ENCODE measurements at places on chromosomes 4 and X.

GRCh38 chr4:174444390-174444789 lies 77.9 kb downstream of the HPGD start:
- DNase-seq: no peak

GRCh38 chrX:50927127-50927526 lies 16.6 kb downstream of the BMP15 start:
- DNase-seq: no peak

- no peak for DNase-seq
Observed at GRCh38 chr4:136927172-136927571, 605.1 kb downstream of the PCDH18 start.

GRCh38 chr4:175277816-175278215 lies 359.7 kb downstream of the ADAM29 start:
- no peak for DNase-seq

GRCh38 chrX:8907688-8908087 lies 106.5 kb upstream of the FAM9A start:
- DNase-seq: no peak

- no peak for DNase-seq
Observed at GRCh38 chr4:6453688-6453990, 18.8 kb downstream of the PPP2R2C start.

DNA sequence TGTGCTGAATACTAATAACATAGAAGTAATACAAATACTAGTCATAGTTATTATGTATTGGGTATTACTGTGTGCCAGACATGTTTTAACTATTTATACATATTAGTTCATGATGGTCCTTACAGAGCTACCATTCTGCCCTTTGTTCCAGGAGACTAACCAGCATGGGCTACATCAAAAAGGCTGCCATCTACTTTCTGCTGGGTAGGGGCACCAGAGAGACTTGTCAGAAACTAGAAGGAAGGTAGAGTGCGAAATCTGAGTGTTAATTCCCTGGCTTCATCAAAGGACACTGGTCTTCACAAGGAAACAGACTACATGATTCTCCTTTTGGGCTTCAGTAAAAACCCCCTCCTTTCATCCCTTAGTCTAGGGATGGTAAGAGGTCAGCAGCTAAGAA lies 347.8 kb downstream of the GBA3 start:
- no peak for DNase-seq

- no peak for DNase-seq
Observed at GRCh38 chr4:83947125-83947829, 411.4 kb downstream of the GPAT3 start.

- no peak for DNase-seq
Observed at GRCh38 chrX:49287665-49288064, 15.8 kb upstream of the GAGE10 start.

GRCh38 chr4:157992038-157992705 lies 180.7 kb downstream of the GASK1B start:
- DNase-seq: no peak

DNA sequence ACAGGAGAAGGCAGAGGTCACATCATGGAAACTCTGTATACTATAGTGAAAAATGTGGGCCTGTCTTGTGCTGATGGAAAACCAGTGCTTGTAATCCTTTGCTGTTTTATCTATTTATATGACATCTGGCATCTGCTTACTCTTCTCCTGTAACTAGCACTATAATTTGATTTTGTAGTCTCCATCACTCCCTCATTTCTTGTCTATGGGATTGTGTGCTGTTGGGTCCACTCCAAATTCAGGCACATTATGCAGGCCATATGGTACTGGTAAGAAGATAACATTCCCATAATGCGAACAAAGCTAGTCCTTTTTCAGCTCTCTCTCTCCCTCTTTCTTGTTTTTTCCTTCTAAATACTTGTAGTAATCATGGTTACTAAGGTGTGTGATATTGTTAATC lies 581.2 kb upstream of the IGFBP7 start:
- DNase-seq: no peak

GRCh38 chr4:95572304-95572991 lies 23.7 kb upstream of the UNC5C start:
- no peak for DNase-seq

- DNase-seq: no peak
Observed at GRCh38 chr4:128775916-128776315, 33.6 kb upstream of the JADE1 start.

- DNase-seq: no peak
Observed at GRCh38 chrX:43481576-43481975, 174.5 kb upstream of the MAOA start.

DNA sequence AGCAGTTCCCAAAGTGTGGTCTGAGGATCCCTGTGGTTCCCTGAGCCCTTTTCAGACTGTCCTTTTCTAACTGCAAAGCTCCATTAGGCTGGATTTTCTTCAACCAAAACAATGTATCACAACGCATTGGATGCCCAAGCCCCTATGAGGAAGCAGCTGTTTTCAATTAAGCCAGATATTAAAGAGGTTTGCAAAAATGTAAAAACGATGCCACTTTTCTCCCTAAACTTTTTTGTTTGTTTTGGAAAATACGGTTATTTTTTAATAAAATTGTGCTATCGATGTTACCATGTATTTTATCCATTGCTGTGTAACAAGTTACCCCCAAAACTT lies 170.4 kb upstream of the BCOR start:
- DNase-seq: no peak

- DNase-seq: no peak
Observed at GRCh38 chr4:12993923-12994322, 490.2 kb downstream of the RAB28 start.

GRCh38 chrX:13750204-13750603 lies 15.7 kb downstream of the OFD1 start:
- no peak for DNase-seq

DNA sequence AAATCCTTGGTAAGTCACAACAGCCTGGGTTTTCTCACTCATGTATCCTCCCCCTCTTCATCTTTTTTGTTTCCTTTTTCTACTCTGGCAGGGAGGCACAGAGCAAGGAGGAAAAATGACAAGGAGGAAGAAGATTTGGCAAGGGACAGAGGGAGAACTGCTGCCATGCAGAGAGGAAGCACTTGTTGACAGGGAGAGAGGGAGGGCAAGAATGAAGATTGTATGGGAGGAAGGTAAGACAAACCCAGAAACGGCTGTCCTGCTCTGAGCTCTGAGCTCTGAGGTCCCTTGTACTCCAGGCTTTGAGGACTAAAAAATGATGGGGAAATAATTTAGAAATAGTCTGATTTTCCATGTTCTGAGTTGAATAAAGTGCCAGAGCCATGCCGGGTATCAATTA lies 123.9 kb downstream of the DCHS2 start:
- DNase-seq: no peak

DNA sequence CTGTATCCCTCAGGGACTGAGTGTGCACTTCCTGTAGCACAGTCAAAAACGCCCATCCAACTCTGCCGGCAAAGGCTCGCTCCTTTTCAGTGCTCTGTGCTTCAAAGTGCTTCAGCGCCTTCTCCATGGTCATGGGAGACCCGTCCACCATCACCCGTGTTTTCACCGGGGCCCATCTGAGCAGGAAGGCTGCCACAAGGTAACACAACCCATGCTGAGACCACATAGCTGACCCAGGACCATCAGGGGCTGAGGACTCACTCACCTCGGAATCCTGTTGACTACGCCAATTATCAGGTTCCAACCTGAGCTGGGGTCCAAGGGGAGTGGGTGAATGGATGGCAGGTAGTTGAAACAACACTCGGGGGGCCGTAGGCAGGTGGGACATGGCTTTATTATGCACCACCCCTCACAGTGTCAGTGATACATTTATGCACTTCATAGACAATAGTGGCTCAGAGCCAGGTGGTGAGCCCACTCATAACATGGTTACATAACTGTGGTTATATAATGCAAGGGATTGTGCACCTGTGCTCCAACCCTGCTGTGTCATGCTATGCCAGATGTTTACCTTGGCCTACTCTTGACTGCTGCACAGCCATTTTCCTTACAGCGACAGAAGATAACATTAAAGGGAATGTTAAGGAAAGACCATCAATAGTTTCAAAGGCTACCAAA lies 227.8 kb downstream of the ADGRL3 start:
- DNase-seq: no peak

- no peak for DNase-seq
Observed at GRCh38 chr4:127648061-127648460, 15.3 kb downstream of the INTU start.

GRCh38 chr4:86596807-86597206 lies 2.7 kb downstream of the PTPN13 start:
- DNase-seq: no peak

- no peak for DNase-seq
Observed at GRCh38 chr4:99677161-99677560, 19.5 kb upstream of the C4orf54 start.

GRCh38 chrX:118528071-118528737 lies 32.6 kb downstream of the DOCK11 start:
- peak; percentile 36 for DNase-seq

- no peak for DNase-seq
Observed at GRCh38 chrX:15382813-15383212, 1.4 kb downstream of the VEGFD start.

- DNase-seq: no peak
Observed at GRCh38 chr4:37663552-37663951, 22.6 kb downstream of the RELL1 start.

- DNase-seq: no peak
Observed at GRCh38 chr4:165359506-165359905, 19.3 kb upstream of the CPE start.

DNA sequence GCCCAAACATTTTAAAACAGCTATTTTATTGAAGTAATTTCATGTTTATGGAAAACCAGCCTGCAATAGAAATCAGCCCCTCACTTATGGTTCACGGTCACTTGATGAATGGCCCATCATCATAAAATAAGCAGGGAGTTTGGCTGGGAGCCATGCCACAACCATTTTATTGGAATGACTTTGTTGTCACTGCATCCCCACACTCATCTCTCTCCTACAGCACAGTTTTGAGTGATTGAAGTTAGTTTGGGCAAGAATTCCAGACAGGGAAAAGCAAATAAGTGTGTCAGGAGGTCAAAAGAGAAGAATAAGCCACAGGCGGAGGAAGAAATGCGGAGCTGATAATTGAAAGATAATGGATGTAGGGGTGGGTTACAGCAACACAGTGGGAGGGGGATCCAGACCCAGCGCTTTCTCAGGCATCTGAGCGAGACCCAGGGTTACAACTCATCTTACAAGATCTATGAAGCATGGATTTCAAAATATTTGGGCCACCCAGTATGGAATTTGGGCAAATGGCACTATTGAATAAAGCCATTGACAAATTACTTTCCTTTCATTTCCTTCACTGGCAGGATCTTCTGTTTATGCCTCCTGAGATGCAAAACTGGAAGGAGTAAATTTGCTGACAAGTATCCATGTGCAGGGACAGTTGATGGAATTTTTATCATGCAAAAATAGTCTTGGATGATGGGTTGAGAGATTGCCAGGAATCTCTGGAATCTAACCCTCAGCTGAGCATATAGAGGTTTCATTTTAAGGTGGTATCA lies 100.8 kb downstream of the SHROOM3 start:
- no peak for DNase-seq

- DNase-seq: no peak
Observed at GRCh38 chr4:181998398-181999295, 244.6 kb upstream of the TENM3 start.

DNA sequence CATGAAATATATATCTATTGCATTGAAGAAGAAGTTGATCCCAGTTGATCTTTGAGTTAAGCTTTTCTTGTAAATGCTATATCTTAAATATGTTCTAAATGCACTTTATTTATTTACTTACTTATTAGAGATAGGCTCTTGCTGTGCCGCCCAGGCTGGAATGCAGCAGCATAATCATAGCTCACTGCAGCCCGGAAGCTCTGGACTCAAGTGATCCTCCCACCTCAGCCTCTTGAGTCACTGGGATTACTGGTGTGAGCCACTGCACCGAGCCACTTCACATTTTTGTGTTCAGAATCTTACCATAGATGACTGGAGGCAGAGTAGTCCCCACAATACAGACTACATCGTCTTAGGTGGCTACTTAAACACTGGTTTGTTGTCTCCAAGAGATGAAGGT lies 324.3 kb upstream of the SLIT2 start:
- DNase-seq: no peak

DNA sequence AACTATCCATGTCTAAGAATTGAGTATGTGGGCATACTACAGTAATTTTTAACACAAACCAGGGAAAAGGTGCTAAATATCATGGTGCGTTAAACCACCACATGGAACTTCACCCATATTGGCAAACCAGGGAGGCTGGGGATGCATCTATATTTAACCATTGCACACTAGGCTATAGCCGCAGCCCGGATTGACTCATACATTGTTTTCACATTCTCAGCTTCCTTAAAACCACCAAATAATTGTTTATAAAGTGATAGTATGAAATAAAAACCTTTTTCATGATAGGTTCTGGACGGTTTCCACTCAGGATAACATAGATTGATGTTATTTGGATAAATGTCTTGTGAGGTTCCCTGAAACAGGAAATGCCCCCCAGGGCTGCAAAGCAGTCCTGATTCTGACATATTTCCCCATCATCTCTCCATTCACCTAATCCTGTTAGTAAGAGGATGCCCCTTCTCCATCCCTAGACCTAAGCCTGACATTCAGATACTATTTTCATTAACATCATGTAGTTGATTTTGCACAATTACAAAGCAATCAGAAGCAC lies 7.9 kb downstream of the COL25A1 start:
- DNase-seq: no peak

DNA sequence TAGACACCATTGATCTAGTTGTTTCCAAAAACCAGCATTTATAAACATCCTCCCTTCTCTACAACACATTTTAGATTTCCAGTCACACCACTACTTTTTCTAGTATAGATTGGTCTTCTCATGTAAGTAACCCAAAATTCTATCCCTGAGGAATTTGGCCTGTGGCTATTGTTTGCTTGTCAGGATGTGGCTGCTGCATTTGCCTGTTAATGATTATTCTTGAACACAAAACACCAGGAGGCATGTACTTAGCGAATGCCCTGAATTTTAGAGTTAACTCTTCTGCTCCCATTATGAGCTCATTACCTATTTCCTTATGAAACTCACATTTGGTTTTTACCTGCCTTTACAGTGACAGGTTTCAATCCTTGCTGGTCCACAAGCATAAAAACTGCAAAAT lies 102.0 kb upstream of the FSTL5 start:
- no peak for DNase-seq

DNA sequence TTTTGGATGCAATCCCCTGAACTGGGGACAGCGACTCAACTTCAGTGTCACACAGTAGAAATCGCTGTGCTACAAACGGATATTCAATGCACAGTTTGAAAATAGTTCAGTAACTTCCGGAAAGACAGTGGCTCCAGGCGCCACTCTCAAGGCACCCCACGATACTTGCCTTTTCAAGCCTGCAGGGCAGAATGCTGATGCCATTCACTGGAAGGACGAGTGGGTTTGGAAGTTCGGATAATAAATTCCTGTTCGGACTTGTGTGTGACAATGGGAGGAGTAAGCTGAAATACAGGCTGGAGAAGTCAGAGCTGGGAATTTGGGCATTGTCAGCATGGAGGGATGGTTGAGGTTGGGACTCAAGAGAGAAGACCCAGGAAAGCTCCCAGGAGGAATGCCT lies 64.3 kb upstream of the HELT start:
- DNase-seq: no peak

DNA sequence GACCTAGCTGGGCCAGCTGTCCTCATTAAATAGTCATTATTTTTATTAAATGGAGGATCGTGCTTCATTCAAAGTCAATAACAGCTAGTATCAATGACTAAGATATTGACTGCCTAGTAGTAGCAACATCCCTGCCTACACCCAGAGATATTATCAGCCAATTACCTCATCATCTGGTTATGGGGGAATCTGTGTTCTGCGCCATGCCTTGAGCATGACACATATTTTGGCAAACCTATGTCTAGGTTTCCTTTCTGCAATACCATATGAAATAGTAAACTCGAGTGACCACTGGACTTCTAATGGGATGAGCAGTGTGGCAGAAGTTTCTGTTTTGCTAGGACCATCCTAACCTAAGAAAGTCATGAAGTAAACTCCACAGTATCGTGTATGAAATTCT lies 50.0 kb upstream of the AADAT start:
- no peak for DNase-seq
